ENCODE measurements at places on chromosomes 16 and 17.

- peak; percentile 92 for DNase-seq
Measured at GRCh38 chr17:48611681-48612455, 1.1 kb upstream of the HOXB7 start.

- no peak for DNase-seq
Measured at GRCh38 chr16:4233431-4233830, 8.4 kb downstream of the SRL start.

GRCh38 chr17:50162466-50163254, 3.1 kb upstream of the SGCA start:
- DNase-seq: no peak

- no peak for DNase-seq
Measured at GRCh38 chr16:72978212-72978611, 69.7 kb downstream of the ZFHX3 start.

GRCh38 chr16:25033852-25034251, 18.7 kb upstream of the ARHGAP17 start:
- no peak for DNase-seq

DNA sequence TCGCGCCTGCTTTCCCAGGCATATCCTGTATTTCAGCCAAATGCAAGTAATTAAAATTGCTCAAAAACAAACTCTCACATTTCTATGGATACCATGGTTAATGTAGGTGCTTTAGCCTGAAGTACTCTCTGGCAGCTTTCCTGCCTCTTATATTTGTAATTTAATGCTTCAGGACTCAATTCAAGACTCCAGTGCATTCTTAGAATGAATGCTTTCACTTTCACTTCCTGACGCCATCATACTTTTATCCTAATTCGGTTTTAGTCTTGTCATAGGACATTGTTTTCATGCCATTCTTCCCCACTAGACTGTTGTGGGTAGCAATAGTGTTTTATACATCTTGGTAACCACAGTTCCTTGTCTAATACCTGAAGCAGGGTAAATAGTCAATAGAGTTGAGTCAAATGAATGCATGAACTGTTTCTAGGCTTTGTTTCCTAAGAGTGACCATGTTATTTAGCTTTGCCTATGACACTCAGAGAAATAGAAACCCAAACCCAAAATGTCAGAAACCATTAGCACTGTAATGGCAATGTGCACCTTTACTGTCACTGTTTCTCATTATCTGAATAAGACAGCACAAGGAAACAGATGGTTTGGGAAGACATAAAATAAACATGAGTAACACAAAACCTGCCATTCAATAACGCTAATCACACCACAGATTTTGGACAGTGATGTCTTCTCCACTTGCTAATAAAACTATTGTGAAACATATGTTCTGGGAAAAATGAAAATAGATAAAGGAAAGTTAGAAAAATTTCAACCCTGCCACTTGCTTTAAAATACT, 705.5 kb downstream of the CDH11 start:
- no peak for DNase-seq

- no peak for DNase-seq
Measured at GRCh38 chr17:67315865-67316264, 50.5 kb downstream of the PSMD12 start.

GRCh38 chr17:79874329-79874981, 35.2 kb upstream of the CBX4 start:
- DNase-seq: no peak
